ENCODE measurements at places on chromosomes 4 and X.
A peak's percentile ranks its signal among the peaks of the same experiment; 100 is the strongest.

GRCh38 chr4:159483782-159484741 is 381.2 kb downstream of the RAPGEF2 start:
- DNase-seq = no peak

- peak; percentile 7 for DNase-seq
Measured at GRCh38 chr4:5460106-5460801, 248.1 kb downstream of the EVC2 start.

DNA sequence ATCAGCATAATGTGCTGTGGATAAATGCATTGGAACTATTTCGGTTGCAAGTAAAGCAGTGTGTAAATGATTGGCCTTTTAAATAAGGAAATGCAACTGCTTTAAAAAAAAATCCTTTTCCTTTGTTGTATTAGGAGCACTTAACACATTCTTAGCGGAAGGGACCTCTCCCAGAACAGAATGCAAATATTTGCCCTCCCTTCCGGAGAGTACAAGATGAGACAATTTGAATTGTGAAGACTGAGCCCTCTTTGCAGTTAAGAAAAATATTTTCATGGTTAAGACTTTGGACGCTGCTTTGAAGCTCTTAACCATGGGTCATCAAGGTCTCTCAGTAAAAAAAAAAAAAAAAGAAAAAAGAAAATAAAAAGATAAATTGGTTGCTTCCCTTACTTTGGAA is 9.5 kb upstream of the NOX1 start:
- no peak for DNase-seq

DNA sequence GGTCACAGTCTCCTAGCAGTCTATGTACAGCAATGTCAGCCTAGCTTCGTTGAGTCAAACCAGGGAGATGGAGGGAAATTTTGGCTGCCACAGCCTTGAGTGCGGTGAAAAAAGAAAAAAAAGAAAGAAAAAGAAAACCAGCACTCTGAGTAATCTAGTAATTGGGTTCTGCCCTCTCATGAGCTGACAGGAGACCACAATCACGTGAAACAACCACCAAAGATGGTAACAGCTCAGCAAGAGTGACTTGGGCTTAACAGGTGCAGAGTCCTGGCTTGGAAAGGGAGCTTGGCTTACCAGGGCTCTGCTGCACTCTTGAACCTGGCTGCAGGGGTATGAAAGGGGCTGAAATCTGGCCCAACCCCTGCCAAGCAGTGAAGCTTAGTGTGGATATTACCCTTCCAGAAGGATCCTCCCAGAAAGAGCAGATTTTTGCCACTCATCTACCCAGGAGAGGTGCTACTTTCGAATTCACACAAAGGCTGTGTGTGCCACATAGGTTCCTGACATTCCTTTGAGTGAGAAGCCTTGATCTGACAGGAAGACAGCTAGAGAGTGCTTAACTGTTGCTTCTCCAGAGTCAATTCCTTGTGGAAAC is 350.3 kb downstream of the PTTG2 start:
- no peak for DNase-seq

- no peak for DNase-seq
Measured at GRCh38 chr4:40698733-40699132, 51.0 kb upstream of the NSUN7 start.

All from renal cortical epithelial cell (primary cell).